ENCODE measurements at places on chromosomes 12 and 14. TPM values are rescaled to one million over a fixed set of nuclear protein-coding genes. Genes with fewer than 3 reads are reported as not detected.

The TMCC3 gene
- total RNA-seq: 0.92 TPM

GRCh38 chr14:96906434-96906833 lies 109.3 kb downstream of the VRK1 start:
- no peak for DNase-seq

DNA sequence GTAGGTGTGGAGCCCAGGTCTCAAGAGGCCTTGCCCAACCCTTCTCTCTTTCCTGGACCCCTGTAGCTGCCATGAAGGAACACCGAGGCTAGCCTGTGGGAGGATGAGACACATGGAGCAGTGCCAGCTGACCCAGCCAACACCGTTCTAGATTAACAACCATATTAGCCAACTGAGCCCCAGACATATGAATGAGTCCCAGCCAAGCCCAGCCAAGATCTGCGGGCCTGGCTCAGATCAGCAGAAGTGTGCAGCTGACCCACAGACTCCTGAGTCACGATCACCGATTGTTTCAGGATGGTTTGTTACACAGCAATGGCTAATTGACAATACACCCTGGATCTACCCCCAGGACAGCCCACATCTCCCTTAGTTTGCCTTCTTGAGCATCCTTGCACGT lies 82.1 kb downstream of the NTF3 start:
- DNase-seq: no peak

The OTOGL gene
- not detected for total RNA-seq

The PLEK2 gene
- 9.1 TPM for total RNA-seq

DNA sequence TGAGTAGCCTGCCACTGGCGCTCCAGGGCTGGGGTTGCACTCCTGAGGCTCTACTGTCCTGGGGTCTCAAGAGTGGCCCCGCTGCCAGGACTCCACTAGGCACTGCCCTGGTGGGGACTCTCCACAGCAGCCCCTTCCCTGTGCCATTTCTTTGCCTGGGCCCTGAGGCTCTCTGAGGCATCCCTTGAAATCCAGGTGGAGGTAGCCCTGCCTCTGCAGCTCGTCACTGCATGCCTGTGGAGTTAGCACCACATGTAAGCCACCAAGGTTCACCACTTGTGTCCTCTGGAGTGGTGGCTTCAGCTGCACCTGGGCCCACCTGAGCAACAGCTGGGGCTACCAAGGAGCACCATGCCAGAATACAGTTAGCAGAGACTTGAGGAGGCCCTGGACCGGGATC lies 39.9 kb upstream of the BATF start:
- no peak for DNase-seq

GRCh38 chr12:4482936-4483335 lies 37.3 kb upstream of the FGF6 start:
- DNase-seq: no peak

The TIMELESS gene
- total RNA-seq: 46.2 TPM

- no peak for DNase-seq
Measured at GRCh38 chr12:4366090-4366489, 13.4 kb downstream of the FGF23 start.

DNA sequence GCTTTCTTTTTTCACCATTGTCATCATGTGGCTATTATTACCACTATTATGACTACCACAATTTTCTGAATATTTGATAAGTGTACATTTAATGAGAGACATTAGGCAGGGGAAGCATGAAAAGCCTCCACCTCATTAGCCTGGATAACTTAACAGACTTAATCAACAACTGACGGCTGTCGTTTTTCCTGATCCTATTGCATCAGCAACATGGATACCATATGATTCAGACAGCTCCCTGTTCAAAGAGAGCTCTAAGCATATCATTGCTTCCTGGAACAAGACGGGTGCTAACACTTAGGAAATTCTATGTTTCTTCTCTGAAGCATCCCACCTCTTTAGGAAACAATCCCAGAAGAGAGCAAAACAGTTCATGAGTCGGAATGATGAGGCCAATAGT lies 765.2 kb downstream of the NOVA1 start:
- DNase-seq: no peak

The BBOF1 gene
- total RNA-seq: 1.9 TPM

DNA sequence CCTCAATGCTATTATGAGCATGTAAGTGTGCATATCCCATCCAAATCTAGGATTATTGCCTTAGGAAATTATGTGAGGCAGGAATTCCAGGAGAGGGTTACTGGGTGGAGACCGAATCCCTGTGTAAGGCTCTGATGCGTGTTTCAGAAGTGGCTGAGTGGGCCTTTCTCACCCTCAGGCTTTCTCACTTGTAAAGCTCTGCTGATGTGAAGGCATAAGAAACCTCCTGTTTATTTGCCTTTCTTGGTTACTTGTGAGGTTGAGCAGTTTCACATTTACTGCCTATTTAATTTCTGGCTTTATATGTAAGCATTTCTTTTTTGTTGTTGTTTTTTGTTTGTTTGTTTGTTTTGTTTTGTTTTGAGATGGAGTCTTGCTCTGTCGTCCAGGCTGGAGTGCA lies 11.0 kb downstream of the IL31 start:
- no peak for DNase-seq

- DNase-seq: no peak
Measured at GRCh38 chr14:99062216-99062615, 209.8 kb downstream of the BCL11B start.

The RDH12 gene
- total RNA-seq: not detected

- no peak for DNase-seq
Measured at GRCh38 chr12:2649201-2650030, 145.4 kb upstream of the FKBP4 start.

- no peak for DNase-seq
Measured at GRCh38 chr12:103791350-103791920, 49.6 kb downstream of the NT5DC3 start.

The TMEM119 gene
- total RNA-seq: not detected

- DNase-seq: no peak
Measured at GRCh38 chr12:128025589-128026245, 241.3 kb upstream of the TMEM132C start.

The C12orf54 gene
- total RNA-seq: not detected

GRCh38 chr12:6613015-6613775 lies 6.0 kb upstream of the CHD4 start:
- DNase-seq: no peak

GRCh38 chr14:90281261-90281660 lies 24.9 kb downstream of the PSMC1 start:
- DNase-seq: no peak

DNA sequence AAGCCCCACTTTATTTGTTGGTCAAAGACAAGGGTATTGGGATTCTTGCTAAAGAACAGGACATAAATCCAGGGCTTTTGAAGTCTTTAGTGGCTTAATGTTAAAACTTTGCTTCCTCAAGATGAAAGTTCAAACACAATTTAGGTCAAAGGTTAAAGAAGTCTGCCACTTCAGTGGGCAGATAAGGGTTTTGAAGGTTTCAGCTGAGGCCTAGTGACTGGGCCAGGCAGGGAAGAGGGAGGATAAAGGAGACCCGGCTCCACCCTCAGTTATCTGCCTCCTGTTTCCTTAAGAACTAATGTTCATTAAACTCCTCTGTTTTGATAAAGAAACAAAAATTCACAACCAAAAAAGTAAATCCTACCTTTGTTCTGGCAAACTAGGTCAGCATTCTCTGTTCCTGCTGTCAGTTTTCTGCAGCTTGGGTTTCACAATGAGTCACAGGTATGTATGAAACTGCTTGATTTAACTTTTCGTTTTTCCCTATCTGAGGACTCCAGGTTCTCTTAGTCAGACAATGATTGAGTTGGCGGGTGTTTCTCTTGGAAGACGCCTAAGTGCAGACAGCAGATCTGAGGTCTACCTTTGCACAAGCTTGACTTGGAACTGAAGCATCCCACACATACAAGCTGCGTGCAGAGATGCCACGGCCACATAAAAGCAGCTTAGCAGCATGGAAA lies 208.3 kb downstream of the EXOC5 start:
- no peak for DNase-seq

The MYF6 gene
- not detected for total RNA-seq

- DNase-seq: no peak
Measured at GRCh38 chr14:66295386-66295785, 190.8 kb upstream of the CCDC196 start.

The HOXC12 gene
- total RNA-seq: 5.1 TPM

DNA sequence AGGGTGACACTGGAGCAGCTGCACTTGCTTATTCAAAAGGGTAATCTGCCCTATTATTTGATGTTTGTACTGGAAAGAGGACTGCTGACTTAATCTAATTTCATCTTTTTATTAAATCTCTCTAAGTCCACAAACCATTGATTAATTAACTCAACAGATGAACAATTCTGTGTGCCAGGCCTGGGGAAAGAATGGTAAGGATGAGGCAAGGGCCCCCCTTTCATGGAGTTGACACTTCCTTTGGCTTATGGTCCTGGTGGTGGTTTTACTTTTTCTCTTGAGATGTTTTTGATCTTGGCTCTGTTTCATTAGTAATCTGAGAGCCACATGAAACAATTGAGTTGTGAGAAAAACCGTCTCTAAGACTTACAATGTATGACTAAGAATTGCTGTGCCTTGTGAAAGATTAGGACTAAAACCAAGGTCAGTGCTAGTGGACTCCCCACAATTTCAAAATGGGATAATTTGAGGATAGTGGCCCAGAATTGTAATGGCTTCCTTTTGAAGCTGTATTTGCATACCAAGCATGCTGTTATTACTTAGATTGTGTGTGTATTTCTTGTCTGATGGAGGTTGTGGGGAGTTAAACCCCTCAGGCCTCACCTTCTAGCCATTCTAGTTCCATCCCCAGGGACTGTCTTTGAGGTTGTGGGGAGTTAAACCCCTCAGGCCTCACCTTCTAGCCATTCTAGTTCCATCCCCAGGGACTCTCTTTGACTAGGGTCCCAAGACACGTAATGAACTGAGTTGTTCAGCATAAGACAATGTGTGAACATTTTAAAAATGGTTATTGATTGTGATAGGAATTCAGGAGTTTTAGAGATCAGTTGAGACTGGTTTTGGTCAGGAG lies 52.5 kb upstream of the EVL start:
- no peak for DNase-seq

- DNase-seq: no peak
Measured at GRCh38 chr12:133129368-133130037, 571 bp downstream of the ZNF891 start.

The RFLNA gene
- 5.4 TPM for total RNA-seq

The FGD6 gene
- 28.3 TPM for total RNA-seq

- DNase-seq: no peak
Measured at GRCh38 chr12:26783131-26783526, 49.9 kb downstream of the ITPR2 start.

DNA sequence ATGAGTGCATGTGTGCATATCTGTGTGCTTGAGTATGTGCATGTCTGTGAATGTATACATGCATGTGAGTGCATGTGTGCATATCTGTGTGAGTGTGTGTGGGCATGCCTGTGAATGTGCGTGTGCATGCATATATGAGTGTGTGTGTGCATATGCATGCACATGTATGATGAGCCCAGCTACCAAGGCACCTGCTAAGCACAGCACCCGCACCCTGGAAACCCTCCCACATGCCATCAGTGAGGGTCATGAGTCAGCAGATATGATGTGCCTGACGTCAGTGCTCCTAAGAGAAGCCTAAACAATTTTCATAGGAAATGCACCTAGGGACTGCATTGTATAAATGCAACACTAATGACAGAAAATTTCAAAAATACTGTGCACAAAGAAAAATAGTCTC lies 151.1 kb downstream of the KIF26A start:
- no peak for DNase-seq

DNA sequence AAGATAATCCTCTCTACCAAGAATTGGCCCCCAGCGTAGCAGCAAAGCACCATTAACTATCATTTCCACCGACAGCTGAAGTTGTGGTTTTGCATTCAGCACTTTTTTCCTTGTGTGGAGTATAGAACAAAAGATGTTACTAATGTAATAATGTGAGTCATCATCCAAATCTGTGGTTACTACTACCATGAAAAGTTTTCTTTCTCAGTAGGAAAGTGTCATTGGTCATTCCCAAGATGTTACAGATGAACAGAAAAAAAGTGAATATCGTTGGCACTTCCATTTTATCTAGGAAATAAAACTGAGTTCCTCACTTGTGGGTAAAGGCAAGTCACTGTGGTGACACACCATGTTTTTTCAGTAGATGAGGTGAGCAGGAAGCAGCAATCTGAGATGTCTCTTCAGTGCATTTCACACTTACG lies 30.3 kb upstream of the IFNG start:
- no peak for DNase-seq

DNA sequence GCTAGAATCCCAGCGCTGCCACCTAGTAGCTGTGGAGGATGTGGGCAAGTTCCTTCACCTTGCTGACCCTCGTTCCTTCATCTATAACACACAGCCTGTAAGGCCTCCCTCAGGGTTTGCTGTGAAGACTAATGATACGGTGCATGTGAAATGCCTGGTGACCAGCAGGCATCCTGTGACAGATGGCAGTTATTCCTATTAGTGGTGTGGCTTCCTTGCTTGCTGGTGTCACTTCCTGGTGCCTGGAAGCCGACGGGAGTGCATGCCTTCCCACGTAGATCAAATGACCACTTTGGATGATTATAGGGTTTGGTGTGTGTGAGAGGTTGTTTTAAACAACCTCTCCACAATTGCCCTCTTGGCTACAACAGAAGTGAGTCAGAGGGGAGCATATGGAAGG lies 894.9 kb downstream of the VRK1 start:
- DNase-seq: no peak

GRCh38 chr12:64221651-64222008 lies 466 bp downstream of the KICS2 start:
- peak; percentile 52 for DNase-seq

GRCh38 chr12:71973687-71974086 lies 35.0 kb downstream of the TPH2 start:
- DNase-seq: no peak
